ENCODE measurements at places on chromosomes 16 and 17.

- DNase-seq: no peak
Observed at GRCh38 chr16:79647586-79647985, 47.0 kb upstream of the MAF start.

DNA sequence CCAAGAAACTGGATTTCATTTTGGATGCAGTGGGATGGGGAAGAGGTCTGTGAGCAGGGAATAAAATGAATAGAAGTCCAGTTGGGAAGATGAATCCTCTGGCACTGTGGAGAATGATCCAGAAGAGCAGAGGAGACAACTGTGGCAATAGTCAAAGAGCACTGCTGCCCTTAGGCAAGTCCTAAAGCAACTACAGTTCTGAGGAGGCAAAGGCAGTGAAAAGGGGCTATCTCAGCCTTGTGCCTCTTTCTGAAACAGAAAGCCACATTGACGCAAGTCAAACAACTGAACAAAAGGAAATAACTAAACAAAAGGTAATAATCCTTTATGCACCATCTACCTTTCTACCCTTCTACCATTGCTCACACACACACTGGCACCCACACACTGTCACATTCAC, 238.0 kb upstream of the AXIN2 start:
- no peak for DNase-seq

DNA sequence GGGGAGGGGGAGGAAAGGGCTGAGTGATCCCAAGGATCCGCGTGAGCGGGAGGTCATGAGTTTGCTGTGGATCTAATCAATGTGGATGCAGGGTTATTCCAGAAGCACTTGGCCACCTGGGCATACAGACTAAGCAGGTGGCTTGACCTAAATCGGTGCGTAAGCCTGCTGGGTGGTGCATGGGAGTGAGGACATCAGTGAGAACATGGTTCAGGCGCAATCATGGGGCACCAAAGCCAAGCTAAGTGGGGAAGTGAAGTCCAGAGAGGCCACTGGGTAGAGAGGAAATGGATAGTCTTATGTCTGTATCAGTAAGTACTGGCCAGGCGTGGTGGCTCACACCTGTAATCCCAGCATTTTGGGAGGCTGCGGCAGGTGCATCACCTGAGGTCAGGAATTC, 18.9 kb upstream of the MFSD6L start:
- DNase-seq: no peak

GRCh38 chr17:59254742-59255141, 34.4 kb downstream of the GDPD1 start:
- no peak for DNase-seq

DNA sequence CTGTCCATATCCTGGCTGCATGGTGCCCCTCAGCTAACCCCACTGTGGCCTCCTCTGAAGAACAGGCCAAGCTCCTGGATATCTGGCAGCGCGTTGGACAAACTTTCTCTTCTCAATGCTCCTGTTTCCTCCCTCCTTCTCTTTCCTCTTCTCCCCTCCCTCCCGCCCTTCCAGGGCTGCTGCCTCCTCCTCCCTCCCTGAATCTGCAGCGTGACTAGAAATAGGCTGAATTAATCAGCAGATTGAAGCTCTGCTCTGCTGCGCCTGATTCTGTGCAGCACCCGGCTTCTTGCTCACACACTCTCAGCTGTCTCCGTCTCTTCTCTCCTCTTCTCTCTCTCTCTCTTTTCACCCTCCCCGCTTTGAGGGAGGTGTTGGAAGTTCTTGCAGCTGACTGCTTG, 19.8 kb downstream of the TMEM94 start:
- DNase-seq: peak; percentile 34

GRCh38 chr16:67169642-67170167, 633 bp upstream of the NOL3 start:
- no peak for DNase-seq

DNA sequence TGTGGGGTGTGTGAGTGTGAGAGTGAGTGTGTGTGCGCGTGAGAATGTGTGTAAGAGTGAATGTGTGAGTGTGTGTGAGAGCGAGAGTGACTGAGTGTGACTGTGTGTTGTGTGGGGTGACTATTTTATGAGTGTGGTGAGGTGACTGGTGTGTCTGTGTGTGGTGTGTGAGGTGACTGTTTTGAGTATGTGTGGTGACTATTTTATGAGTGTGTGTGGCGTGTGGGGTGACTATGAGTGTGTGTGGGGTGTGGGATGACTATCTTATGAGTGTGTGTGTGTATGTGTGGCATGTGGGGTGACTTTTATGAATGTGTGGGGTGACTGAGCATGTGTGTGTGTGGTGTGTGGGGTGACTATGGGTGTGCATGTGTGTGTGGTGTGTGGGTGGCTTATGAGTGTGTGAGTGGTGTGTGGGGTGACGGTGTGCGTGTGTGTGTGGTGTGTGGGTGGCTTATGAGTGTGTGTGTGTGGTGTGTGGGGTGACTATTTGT, 152.9 kb upstream of the PLCG2 start:
- no peak for DNase-seq

DNA sequence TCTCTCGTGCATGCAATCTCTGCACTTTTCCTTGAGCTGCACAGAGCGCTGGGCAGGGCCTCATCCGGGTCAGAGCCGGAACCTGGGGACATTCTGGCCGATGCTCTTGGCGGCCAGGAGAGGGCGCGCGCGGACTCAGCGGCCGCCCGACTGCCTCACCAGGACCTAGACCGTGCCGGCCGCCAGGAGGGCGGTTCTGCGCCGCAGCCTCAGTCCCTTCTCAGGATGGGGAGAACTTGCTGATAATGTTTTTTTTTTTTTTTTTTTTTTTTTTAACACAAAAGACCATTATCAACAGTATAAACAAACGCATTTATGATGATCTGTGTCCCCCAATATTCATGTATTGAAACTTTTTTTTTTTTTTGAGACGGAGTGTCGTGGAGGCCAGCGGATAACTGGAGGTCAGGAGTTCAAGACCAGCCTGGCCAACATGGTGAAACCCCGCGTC, 8.1 kb upstream of the FLYWCH2 start:
- peak; percentile 40 for DNase-seq

DNA sequence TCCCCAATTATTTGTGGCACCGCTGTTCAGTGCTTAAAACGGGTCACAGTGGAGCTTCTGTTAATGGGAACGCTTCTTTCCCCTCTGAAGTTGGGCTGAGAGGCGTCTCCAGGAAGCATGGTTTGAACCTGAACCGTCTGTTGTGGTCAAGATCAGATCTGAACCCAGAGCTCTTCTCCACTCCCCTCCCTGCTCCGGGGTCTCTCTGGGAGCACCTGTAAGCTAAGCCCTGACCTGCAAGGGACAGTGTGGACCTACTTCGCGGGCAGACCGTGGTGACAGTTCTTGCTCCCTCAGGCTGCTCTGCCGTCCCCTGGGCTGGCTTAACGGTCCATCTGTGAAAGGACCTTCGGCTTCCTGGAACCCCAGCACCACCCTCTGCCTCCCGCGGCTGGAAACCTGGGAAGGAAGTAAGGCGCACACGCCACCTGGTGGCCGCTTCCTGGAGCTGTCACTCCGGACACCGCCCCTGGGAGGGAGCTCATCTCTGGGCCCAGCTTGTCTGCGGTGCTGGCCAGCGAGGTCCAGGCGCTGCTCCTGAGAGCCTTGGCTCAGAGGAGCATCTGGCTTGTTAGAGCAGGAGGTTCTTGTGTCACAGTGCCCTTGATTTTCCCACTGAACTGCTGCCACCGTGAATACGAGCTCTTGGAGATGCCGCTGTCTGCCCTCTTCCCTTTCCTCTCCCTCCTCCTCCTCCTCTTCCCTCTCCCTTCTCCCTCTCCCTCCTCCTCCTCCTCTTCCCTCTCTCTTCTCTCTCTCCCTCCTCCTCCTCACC, 518.5 kb upstream of the EEF2KMT start:
- DNase-seq: peak; percentile 3

DNA sequence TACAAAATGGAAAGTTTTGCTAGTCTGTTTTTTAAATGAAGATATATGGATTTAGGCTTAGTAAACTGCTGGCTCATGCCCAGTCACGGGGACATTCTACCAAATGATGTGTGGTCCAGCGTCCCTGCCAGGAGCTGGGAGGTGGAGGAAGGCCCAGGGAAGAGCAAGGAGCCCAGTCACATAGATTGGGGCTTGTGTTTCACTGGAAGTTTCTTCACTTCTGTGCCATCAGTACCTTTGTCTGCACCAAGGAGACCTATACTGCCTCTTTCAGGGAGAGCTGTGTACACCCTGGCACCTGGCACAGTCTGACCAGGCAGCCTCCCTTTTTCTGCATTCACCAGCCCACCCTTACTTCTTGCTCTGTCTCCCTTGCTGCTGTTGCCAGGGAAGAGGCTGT, 32.6 kb upstream of the ERN1 start:
- no peak for DNase-seq

GRCh38 chr17:31072186-31072585, 22.6 kb upstream of the NF1 start:
- no peak for DNase-seq

DNA sequence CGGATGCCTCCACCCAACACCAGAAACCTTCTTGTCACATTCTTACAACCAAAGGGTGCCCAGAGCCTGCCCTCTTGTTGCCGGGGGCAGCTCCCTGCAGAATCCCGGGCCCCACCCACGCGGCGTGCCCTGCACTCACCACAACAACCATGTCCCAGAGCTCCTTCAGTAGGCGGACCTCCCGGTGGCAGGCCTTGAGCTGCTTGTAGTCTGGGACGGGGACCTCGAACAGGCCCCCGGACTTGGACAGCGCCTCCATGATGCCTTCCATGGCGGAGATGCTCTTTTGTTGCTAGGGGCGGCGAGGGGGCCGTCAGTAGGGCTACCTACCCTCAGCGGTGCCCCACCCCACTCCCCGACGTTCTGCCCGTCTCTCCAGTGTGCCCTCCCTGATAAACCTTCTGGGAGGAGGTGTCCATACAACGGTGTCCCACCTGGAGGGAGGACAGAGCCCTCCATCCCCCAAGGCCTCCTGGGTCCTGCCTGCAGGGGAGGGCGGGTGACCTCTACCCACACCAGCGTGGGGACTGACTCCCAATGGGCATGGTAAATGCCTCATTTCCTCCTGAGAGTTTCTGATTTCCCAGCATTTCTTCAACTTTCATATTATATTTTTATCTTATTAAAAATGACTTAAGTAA, 52.2 kb downstream of the DNAH17 start:
- DNase-seq: no peak

GRCh38 chr17:82003411-82004381, 19.0 kb downstream of the CENPX start:
- DNase-seq: no peak

- peak; percentile 31 for DNase-seq
Observed at GRCh38 chr16:2686912-2687507, 4.7 kb downstream of the KCTD5 start.

DNA sequence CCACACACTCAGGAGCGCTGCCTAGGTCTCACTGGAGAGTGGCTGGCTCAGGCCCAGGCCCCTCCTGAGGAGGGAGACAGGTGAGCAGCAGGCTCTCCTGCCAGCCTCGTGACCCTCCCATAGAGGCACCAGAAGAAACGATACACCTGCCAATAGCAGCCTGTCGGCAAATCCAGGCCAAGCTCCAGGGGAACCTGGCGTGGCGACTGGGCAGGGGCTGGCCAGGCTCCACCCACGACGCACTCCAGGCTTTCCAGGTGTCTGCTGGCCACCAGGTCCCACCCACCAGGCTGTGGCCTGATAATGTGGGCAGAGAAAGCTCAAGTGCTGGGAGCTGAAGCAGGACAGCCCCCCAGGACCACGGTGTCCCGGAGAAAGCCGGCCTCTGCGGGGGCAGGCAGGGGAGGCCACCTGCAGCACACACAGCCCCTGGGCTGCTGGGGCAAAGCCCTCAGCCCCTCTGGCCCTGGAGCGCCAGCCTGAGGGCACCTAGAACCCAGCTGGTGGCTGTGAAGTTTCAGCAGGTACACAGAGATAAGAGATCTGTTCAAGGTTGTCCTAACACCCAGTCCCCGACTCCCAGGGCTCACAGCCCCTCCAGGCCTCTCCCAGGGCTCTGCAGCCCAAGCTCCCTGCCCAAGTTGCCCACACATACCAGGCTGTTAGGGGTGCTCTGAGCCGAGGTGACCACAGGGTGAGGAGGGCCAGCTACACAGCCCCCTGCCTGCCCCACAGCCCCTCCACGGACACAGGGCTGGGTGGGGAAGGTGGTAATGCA, 2.4 kb downstream of the PGAP6 start:
- no peak for DNase-seq

DNA sequence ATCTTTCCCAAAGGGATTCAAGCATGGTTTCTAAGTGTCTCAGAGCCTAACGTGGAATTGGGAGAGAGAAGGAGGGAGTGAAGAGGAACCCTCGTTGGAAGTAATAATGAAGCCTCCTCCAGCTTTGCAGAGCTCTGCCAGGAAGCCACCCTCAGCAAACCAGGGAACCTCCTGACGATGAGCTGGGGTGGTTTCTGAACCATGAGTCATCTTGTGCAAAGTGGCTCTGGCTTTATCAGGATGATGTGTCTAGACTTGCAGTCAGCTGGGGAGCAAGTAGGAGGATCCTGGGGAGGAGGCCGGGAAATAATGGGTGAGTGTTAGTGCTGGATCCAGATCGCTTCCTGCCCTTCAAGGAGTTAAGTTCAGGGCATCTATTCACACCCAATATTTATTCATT, 191.7 kb upstream of the RBFOX1 start:
- peak; percentile 67 for DNase-seq

DNA sequence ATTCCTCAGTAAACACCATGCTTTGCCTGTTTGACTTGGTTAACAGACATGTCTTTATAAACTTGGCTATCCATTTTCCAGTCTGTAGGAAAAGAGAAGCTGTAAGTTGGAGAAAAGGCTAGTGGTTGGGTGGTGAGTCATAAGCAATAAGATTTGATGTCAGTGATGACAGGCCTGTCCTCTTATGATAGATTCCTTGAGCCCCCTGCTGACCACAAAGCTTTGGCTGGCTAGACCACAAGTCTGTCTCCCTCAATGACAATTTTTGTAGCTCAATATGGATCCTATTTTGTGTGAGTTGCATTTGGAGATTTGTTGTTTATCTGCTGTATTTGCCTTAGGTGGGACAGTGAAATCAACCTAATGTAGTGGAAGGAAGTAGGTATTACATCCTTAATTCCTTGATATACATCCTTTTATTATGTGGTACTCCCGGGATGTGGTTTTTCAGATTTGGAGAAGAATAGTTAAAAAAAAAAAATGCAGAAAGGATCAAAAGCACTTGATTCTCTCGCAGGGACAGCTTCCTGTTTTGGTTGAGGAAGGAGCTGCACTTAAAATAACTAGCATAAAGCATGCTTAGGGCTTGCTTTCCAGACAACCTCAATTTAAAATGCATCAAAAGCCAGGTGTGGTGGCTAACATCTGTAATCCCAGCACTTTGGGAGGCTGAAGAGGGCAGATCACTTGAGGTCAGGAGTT, 67.4 kb downstream of the SIAH1 start:
- DNase-seq: no peak

DNA sequence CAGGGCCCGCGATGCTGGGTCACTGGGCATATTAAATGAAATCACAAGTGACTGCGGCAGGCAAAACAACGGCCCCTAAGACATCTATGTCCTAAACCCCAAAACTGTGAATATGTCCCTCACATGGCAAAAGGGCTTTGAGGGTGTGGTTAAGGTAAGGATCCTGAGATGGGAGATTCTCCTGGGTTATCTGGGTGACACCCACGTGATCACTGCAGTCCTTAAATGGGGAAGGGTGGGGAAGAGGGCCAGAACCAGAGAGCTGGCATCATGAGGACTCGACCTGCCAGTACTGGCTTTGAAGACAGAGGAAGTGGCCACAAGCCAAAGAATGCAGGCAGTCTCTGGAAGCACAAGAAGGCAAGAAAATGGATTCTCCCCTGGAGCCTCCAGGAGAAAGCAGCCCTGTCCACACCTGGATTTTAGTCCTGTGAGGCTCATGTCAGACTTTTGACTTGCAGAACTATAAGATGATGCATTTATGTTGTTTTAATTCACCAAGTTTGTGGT, 12.5 kb downstream of the COTL1 start:
- no peak for DNase-seq

- DNase-seq: no peak
Observed at GRCh38 chr16:56866955-56867830, 2.2 kb downstream of the SLC12A3 start.

GRCh38 chr17:68198931-68199836, 48.7 kb upstream of the AMZ2 start:
- DNase-seq: no peak
